ENCODE measurements at places on chromosomes 12 and 14. TPM values are rescaled to one million over a fixed set of nuclear protein-coding genes. Genes with fewer than 3 reads are reported as not detected.

The FITM1 gene
- polyA plus RNA-seq, result 2.3 TPM

The RNU7-1 gene
- polyA plus RNA-seq, result not detected

The ACSM4 gene
- not detected for polyA plus RNA-seq

The NEUROD4 gene
- polyA plus RNA-seq, result not detected

The CLEC1A gene
- 2.5 TPM for polyA plus RNA-seq

The TAS2R50 gene
- polyA plus RNA-seq, result 0.09 TPM

The SNX6 gene
- polyA plus RNA-seq, result 112 TPM

The TAS2R43 gene
- polyA plus RNA-seq, result 0.65 TPM

The GPRC5D gene
- polyA plus RNA-seq, result 0.94 TPM

The THAP2 gene
- 15.7 TPM for polyA plus RNA-seq

The DMAC2L gene
- 16.8 TPM for polyA plus RNA-seq

The KLRC3 gene
- polyA plus RNA-seq, result not detected

The MGP gene
- polyA plus RNA-seq, result 27.4 TPM

The CLEC1B gene
- 1.2 TPM for polyA plus RNA-seq

The NPAS3 gene
- polyA plus RNA-seq, result 9.6 TPM

The PLEKHD1 gene
- 3.8 TPM for polyA plus RNA-seq

The GUCY2C gene
- polyA plus RNA-seq, result 0.34 TPM

The SPIC gene
- polyA plus RNA-seq, result not detected

The TAS2R8 gene
- not detected for polyA plus RNA-seq

The MARCHF9 gene
- polyA plus RNA-seq, result 17.7 TPM

The SMIM41 gene
- polyA plus RNA-seq, result 0.61 TPM

The TMPRSS12 gene
- 0.03 TPM for polyA plus RNA-seq

The CELA1 gene
- polyA plus RNA-seq, result not detected

The CBLN3 gene
- polyA plus RNA-seq, result 2.4 TPM

The KRT6C gene
- not detected for polyA plus RNA-seq

The NGB gene
- polyA plus RNA-seq, result not detected

The EML5 gene
- 2.4 TPM for polyA plus RNA-seq

The PTPN21 gene
- polyA plus RNA-seq, result 34.0 TPM

The STAC3 gene
- polyA plus RNA-seq, result 4.3 TPM

The ZCRB1 gene
- 90.5 TPM for polyA plus RNA-seq

The CLEC7A gene
- 1.1 TPM for polyA plus RNA-seq

The CTSG gene
- 0.71 TPM for polyA plus RNA-seq

The PZP gene
- 0.30 TPM for polyA plus RNA-seq

The CPNE8 gene
- polyA plus RNA-seq, result 16.4 TPM

The NRIP2 gene
- 32.4 TPM for polyA plus RNA-seq

The WASHC3 gene
- 55.8 TPM for polyA plus RNA-seq

The TMTC1 gene
- polyA plus RNA-seq, result 20.4 TPM

The PLXNC1 gene
- polyA plus RNA-seq, result 7.8 TPM

The INSM2 gene
- not detected for polyA plus RNA-seq

The LALBA gene
- polyA plus RNA-seq, result not detected

The P2RX2 gene
- polyA plus RNA-seq, result 1.6 TPM

The TAS2R31 gene
- 2.0 TPM for polyA plus RNA-seq

The CDCA3 gene
- 27.2 TPM for polyA plus RNA-seq

The GLIPR1L2 gene
- 0.92 TPM for polyA plus RNA-seq

The KRT73 gene
- not detected for polyA plus RNA-seq

The KLRG1 gene
- polyA plus RNA-seq, result 2.2 TPM

The SLC10A1 gene
- 0.15 TPM for polyA plus RNA-seq

The CIROP gene
- polyA plus RNA-seq, result 0.18 TPM

The MORN3 gene
- polyA plus RNA-seq, result 1.8 TPM

The PIK3C2G gene
- 3.6 TPM for polyA plus RNA-seq

The TMEM119 gene
- polyA plus RNA-seq, result 15.3 TPM

The ADCY4 gene
- 19.3 TPM for polyA plus RNA-seq

The PTPRO gene
- 182 TPM for polyA plus RNA-seq
